Smooth muscle cell of the brain vasculature (primary cell): ENCODE measurements at places on chromosomes 7 and 10.

- DNase-seq, result peak; percentile 10
Observed at GRCh38 chr7:46003896-46004875, 83.1 kb upstream of the IGFBP3 start.

- DNase-seq, result no peak
Observed at GRCh38 chr7:152122540-152122939, 97.1 kb downstream of the GALNT11 start.

DNA sequence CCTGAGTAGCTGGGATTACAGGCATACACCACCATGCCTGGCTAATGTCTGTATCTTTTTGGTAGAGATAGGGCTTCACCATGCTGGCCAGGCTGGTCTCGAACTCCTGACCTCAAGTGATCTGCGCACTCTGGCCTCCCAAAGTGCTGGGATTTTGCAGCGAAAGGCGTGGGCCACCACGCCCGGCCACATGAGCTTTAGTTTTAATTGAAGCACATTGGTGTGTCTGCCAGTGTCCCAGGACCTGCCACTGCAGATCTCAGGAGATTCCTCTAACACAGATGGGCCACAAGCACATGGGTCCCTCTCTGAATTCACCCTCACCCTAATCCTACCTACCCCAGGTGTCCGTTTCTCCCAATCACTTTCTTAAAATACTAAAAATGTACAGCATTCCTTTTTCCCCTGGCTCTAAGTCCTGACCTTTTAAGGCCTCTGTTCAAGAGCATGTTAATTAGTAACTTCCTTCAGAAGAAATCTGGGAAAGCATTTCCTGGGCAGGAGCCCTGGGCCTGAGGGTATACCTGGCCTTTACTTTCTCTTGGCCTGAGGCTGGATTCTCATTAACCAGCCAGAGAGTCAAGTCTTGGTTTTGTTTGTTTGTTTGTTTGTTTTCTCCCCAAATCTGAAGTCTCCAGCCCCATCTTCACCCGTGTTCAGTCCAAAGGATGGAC, 82.6 kb downstream of the PRPF18 start:
- no peak for DNase-seq

DNA sequence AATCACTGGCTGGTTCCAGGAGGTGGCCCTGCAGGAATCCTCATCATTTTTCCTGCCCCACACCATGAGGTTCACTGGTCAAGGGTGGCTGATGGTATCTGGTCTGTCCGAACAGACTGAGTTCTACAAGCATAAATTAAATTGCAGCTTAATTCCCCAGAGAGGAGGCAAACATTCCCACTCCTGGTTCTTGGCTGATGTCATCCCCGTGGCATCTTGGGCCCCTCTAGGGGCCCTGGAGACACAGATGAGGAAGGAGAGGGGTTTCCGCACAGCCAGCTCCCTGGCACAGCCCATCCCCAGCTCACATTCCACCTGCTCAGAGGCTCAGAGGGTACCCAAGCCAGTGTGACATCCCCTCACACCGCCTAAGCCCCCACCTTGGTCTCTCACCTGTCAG, 5.3 kb upstream of the KLRG2 start:
- no peak for DNase-seq

- DNase-seq, result no peak
Observed at GRCh38 chr7:132758986-132759385, 182.7 kb upstream of the PLXNA4 start.

DNA sequence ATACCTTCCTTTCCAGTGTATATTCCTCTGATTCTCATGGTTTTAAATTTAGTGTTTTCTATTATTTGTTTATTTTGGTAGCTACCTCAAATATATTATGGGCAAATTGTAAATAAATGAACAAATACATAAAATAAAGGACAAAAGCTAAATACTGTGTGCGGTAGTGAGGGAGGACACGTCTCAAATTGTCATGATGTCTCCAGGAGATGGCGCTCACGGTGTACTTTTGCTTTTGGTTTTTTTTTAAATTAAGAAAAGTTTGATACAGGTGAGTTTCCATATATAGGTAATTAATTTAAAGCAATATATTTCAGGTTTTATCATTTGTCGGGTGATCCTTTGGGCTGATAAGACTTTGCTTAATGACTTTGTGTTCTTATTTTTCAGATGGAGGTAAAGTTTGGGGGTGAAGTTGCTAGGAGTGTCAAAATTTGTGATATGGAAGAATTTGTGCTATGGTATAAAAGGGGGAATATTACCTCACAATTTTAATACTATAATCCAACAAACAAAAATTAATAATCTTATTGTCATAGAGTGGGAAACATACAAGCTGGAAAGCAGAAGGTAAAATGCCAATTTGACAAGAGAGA, 68.4 kb upstream of the TMEM229A start:
- DNase-seq, result no peak

DNA sequence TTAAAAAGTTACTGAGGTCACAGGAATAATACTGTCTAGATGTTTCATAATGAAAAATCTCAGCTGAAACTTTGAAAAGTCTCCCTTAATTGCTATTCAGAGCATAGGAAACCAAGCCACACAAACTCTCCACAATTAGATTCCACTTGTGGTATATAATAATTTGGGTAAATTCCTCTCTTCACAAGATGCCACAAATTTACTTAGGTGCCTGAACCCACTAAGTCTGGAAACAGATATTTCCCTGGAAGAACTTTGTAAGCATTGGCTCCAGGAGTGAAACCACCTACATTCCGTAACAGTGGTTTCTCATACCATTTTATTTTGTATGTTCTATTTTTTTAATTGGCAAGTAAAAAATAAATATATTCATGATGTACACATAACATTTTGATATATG, 493.4 kb downstream of the SEMA3D start:
- no peak for DNase-seq

DNA sequence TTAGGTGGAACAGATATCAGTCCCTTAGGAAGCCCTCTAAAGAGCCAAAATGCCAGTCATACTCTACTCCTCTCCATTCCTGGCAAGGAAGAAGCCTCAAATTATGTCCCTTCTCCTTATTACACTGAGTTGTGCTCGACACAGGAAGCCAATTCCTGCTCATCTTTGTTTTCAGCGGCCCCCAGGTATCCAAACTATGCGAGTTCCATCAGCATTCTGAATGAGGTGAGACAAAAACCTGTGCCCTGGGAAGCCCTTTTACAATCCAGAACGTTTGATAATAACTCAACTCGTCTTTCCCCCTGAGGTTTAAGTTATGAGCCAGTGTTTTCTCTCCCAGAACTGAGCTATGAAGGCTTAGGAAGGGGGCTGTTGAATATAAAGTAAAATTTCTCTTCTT, 580.5 kb downstream of the NXPH1 start:
- no peak for DNase-seq

- DNase-seq, result no peak
Observed at GRCh38 chr10:115969591-115969990, 303.4 kb downstream of the GFRA1 start.

DNA sequence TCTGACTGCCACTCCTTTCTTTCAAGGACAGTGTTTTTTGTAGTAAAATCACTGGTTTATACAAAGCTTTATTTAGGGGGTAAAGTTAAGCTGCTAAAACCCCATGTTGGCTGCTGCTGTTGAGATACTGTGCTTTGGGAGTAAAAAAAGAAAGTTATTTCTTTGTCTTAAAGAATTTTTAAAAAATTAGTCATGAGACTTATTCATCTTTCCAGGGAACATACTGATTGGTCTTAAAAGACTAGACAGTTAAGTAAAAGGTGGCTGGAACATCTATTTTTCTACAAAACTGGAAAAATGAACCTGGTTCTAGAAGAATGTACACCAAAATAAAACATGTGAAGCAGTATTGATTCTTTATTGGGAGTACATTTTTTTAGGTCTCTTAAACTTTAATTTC, 20.6 kb downstream of the BBIP1 start:
- DNase-seq, result no peak

DNA sequence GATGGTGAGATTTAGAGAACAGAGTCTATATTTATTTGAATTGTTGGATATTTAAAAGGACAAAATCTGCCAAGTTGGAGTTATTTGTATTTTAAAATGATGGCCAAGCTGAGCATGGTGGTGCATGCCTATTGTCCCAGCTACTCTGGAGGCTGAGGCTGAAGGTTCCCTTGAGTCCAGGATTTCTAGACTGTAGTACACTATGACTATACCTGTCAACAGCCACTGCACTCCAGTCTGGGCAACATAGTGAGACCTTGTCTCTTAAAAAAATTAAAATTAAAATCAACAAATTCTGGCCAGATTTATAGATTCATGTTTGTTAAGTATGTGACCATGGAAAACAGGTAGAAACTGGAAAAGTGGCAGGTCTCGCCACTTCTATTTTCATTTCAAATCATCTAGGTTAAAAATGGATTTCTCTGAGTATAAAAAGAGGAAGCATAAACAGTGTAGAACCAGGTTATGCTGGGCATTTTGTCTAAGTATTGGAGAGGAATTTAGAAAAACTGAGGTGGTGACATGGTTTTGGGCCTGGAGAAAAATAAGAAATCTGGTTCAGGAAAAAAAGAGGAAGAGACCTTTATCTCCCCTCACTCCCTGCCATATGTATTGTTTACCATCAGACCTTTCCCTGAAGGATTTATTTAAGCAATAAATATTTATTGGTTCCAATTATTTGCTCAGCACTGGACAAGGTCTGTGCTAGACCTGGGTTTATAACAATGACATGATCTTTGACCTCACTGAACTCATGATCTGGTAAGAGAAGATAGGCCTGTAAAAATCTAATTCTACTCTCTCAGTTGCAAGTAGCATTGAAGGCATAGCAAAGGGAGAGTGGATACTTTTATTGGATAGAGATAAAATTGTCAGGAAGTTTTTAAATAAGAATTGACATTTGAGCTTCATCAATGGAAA, 134.2 kb downstream of the TSPAN12 start:
- DNase-seq, result no peak

DNA sequence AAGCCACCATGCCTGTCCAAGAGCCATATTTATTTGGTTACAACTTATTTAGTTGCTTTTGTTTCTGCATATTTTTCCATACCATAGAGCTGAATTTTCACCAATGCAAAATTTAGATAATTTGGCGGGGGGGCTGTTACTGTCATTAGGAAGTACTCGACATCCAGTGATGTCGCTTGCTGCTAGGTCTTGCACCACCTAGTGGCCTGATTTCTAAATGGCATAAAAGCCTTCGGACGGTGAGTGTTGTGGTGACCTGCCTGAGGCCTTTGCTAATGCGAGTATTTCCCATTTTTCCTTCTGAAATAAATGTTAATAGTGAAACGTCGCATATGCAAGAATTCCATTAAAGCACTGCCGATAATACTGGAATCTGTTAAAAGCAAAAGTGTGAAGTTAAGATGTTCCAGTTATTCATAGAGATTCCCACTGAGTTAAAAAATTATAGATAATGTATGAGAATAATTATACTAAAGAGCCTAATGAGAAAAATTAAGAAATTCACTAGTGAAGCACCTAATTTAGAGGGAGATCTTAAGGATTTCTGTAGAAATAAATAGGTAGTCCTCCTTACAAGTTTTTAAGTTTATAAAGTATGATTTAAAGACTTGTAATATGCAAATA, 86.1 kb upstream of the DNAJB6 start:
- peak; percentile 21 for DNase-seq

GRCh38 chr10:3196482-3196881, 23.9 kb upstream of the PITRM1 start:
- no peak for DNase-seq

DNA sequence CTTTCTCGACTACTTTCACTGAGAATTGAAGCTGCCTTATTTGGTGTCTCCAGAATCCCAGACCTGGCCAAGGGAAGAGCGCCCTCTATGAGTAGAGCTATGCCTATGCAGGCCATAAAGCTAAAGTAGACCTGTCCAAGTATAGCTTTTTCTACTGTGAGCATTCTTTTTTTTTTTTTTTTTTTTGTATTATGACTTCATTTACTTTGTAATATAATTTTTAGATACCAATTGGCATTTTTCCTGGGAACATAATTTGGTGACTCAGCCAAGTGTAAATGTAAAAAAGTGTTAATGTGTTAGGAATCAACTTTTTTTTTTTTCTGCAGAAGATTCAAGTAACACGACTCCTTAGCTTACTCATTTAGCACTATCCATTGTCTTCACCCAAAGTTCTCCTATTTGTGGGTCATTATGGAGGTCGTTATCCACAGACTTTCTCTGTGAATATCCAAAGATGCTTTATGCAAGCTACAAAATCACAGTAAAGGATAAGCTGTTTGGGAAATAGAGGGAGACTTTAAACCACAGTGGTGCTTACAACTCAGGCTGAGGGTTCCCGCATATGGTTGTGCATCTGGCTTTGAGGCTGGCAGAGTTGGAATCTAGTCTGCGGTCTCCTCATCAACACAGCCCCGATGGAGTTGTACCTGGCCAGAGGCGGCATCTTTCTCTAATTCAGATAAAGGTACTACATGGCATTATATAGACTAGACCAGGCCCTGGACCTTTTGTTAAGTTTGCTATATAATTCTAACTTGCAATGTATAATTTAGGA, 1040.2 kb upstream of the SORCS1 start:
- DNase-seq, result no peak

DNA sequence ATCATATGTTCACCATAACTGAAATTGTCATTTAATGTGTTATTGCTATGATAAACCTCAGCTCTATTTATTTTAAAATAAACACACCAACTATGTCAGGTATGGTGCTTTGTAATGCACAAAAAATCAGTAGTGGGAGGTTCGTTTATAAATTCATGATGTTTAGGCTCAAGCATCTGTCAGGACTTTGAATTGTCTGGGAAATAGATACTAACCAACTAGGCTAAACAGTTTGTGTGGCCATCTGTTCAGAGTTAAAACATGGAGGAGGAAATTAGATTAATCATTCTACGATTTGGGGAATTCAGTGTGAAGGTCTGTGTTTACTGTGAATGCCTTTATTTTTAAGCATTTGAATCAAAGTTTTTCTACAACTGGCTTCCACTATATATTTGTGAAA, 212.6 kb upstream of the FZD8 start:
- no peak for DNase-seq

- no peak for DNase-seq
Observed at GRCh38 chr7:92851732-92852131, 15.4 kb upstream of the CDK6 start.

- DNase-seq, result no peak
Observed at GRCh38 chr7:98312201-98312600, 30.7 kb downstream of the BRI3 start.

- no peak for DNase-seq
Observed at GRCh38 chr10:25018703-25019102, 2.3 kb downstream of the THNSL1 start.

GRCh38 chr10:125396676-125397075, 236.3 kb upstream of the CTBP2 start:
- DNase-seq, result no peak
